ENCODE measurements at places on chromosomes 11 and 22.

- DNase-seq = no peak
Measured at GRCh38 chr11:23013509-23013908, 153.2 kb upstream of the CCDC179 start.

DNA sequence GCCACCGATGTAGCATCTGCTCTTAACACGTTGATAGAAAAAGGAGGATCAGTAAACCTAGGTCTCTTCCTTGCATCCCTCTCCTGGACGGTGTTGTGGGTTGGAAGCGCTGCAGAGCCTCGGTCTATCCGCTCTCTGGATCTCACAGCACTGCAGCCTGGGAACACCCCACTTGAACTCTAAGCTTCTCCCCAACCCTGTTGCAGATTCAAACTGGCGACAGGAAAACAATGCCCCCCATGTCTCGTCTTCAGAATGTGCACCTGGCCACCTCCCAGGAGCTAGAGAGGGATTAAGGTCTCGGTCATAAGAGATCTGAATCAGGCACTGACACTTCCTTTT is 454 bp downstream of the TMEM218 start:
- no peak for DNase-seq

GRCh38 chr11:1843098-1843473 is 4.3 kb downstream of the TNNI2 start:
- no peak for DNase-seq

- DNase-seq = no peak
Measured at GRCh38 chr11:111777094-111778046, 11.2 kb upstream of the PPP2R1B start.

DNA sequence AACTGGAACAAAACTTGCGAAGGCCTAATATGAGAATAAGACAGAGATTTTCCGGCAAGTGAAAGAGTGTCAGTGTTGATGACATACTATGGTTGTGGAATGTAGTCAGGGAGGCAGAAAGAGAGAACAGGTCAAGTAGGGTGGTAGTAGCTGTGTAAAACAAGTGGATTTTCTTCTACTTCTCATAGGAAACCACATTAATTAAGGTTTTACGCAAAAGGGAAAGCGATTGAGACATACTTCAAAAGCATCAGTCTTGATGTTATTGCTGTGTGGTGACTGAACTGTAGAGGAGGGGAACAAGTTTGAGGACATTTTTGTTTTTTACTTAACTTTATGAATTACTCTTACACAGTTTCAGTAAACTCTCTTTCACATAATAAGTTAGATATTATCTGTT is 186.0 kb upstream of the CNTN5 start:
- DNase-seq = no peak

DNA sequence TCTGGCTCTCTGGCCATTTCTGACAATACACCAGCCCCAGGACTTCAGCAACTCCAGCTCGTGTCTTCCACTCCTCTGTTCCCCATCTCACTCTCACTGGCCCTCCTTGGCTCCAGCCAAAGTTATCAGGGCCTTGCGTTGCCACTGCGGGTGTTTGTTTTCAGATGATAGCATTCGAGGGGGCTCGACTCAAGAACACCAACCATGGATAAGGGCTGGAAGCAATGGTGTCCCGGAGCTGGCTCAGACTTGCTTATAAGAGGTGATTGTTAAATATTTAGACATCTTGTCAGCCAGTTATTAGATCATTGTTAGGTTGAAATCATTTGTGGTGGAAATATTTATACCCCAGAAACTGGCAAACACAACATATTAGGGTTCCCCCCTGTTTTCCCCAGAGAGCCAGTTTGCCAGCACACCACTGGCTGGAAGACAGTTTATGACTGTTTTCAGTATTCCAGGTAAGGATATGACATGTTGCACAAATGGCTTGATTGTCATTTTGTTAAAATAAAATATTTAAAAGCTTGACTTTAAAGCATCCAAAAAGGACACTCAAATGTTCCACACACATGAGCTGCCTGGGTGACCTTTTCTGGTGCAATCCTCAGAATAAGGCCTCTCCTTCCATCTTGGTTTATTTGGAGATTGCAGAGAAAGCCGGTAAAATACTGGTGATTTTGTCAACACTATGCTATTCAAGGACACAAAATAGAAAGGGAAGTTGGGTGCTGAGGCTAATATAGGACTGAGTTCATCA is 98.3 kb downstream of the FBXO7 start:
- no peak for DNase-seq

DNA sequence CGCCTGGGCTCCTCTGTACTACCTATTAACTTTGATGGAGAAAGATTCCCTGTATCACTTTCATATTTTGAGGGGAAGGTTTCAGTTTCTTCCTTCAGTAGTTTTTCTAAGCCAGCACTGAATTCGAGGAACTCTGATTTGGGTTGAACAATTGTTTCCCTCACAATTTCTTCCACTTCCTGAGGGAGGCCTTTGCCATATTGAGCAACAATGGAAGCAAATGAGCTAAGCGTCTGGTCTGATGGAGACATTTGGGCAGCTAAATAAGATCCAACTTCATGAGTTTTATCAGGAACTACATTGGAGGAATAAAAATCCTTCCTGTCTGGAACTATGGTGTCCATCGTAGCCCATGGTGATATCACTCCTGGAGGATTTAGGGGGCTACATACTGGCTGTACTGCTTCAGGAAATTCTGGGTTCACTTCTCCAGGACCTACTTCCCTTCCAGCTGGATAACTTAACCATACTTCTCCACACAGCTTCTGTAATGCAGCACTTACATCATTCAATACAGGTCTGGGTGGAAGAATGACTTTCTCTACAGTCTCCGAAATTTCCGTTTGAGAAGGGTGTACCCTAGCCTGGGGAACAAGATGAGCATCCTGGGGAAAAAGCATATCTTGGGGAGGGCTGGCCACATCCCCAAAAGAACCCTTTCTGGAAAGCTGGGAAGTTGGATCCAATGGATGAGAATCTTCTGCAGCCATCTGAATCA is 38.9 kb upstream of the CCDC89 start:
- DNase-seq = no peak

DNA sequence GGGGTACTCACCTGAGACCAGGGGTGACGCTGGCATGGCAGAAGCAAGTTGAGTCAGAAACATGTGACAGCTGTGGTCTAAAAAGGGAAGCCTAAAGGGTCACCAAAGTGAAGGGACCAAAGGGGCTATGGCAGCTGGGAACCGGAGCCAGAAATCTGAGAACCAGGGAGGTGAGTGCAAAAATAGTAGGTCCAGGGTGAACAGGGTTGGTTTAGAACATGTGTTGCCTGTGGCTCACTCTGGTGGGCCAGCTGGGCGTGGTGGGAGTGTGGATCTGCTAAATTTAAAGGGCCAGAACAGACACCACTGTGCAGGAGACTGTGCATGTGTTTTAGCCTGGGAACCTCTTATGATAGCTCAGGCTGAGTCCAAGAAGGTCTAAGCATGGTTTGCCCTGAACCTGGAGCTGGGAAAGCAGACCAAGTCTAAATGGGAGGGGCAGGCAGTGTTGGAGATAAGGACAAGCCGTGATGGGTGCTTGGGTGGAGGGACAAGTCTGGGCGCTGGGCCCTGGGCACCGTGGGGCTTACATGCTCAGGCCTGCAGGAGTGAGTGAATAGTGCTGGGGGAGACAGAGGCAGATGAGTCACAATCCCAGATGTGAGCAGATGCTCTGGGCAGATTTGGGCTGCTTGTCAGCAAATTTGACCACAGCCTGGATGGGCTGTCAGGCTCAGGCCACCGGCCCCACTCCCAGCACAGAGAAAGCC is 41.4 kb upstream of the ZBED5 start:
- DNase-seq = no peak

DNA sequence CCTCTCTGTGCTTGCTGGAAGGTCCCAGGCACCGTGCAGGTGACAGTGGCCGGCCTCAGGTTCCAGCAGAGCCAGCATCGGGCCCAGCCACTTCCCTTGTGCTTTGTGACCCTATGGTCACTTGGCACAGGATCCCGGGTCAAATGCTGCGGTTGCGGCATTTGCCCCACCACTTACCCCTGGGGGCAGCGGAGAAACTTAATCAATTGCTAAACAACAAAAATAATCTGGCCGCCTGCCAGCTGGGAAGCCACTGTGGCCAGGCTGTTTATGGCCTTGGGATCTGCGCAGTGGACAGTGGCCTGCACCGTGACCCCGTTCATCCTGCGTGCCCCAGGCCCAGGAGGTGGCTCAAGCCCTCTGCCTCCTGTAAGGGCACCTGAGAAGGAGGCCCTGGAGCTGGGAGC is 65.0 kb downstream of the LRP5 start:
- no peak for DNase-seq

DNA sequence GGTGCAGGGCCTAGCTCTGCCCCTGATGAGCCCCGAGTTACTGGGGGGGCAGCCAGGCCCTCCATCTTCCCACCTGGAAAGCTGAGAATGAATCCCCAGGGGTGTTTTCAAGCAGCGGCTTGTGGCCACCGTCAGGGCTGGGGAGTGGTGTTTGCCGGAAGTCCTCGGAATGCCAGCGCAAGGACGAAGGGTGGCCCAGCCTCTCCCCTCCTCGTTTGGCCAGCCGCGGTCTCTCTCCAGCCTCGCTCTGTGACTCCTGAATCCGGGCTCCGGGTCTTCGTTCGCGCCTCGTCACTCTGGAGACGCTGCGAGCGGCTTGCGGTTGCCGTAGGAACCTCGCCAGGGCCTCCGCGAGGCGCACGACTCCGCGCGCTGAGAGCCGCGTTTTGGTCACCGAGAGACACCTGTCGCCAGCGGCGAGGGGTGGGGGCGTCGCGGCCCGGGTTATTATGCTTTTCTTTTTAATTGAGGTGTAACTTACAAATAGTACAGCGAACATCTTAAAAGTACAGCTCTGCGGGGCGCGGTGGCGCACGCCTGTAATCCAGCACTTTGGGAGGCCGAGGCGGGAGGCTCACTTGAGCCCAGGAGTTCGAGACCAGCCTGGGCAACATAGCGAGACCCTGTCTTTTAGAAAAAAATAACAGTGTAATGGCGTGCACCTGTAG is 6.3 kb upstream of the KDELR3 start:
- peak; percentile 74 for DNase-seq

GRCh38 chr11:43797337-43797736 is 83.3 kb upstream of the ALKBH3 start:
- DNase-seq = no peak

DNA sequence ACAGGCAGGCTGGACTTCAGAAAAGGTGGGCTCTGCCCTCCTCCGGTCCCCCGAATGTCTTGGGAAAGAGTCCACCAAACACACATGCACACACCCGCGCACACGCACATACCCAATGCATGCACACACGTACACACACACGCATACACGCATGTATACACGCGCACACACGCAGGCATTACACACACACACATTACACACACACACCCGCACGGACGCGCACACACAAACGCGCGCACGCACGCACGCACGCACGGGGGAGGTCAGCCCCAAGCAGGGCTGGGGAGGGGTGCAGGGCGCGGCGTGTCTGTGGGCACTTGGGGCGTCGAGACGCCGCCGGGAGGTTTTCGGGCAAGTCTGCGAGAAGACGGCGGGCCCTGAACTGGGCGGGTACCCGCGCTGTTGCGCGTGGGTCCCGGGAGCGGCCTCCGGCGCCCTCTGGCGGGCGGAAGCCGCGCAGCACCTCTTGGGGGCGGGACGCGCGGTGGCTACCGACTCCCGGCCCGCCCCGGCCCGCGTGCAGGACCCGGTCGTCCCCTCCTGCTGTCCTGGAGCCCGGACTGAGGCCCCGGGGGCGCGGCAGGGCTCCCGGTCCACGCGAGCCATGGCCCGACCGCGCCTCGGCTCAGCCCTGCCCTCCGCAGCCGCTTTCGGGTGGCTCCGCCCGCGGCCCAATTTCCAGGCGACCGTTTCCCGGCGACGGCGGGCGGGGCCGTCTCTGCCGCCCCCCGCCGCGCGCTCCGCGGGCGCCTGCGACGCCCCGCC is 3.6 kb downstream of the SEPTIN5 start:
- peak; percentile 96 for DNase-seq

- DNase-seq = peak; percentile 76
Measured at GRCh38 chr11:64372802-64373597, 14.0 kb downstream of the RPS6KA4 start.

- DNase-seq = no peak
Measured at GRCh38 chr11:106998916-106999188, 19.4 kb downstream of the GUCY1A2 start.

DNA sequence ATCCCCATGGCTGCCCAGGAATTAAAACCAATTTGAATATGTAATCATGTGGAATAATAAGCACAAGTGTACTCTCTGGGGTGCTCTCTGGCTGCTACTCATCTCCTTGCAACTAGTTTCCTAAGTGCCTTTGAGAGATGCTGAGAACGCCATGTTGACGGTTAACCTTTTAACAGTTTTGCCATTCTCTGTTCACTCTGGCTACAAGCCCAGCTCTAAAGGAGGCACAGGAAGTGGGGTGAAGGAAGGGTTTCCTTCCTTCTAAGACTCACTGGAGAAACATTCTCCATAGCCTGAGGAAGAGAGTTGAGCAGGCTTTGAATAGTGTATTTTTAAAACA is 122.0 kb upstream of the ZC3H12C start:
- no peak for DNase-seq

GRCh38 chr11:75276686-75277085 is 36.1 kb downstream of the TPBGL start:
- DNase-seq = no peak

GRCh38 chr11:131932584-131933325 is 562.3 kb downstream of the NTM start:
- DNase-seq = no peak

- DNase-seq = no peak
Measured at GRCh38 chr22:16834971-16835370, 9.8 kb upstream of the XKR3 start.

- DNase-seq = no peak
Measured at GRCh38 chr11:104404231-104405175, 240.6 kb upstream of the PDGFD start.
